ENCODE measurements at places on chromosomes 3 and 15.

DNA sequence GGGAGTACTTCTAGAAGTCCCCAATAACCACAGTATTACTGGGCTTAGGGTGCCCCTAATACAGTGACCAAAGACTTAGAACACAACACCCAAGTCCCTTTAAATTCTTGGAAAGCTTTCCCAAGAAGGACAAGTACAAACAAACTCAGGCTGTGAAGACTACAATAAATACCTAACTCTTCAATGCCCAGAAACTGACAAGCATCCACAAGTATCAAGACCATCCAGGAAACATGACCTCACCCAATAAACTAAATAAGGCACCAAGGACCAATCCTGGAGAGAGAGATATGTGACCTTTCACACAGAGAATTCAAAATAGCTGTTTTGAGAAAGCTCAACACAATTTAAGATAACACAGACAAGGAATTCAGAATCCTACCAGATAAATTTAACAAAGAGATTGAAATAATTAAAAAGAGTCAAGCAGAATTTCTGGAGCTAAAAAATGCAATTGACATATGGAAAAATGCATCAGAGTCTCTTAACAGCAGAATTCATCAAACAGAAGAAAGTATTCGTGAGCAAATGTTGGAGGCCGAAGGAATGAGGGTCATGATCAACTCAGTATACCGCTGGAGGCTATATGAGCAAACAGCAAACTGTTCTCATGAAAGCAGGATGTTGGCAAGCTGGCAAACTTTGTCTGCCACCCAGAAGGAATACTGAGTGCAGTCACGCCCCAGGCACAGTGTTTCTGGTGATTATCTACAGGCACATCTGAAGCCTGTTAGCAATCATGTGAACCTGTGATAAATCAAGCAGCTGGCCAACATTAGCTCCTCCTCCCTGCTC is 87.0 kb upstream of the NECTIN3 start:
- DNase-seq: no peak

GRCh38 chr3:119338754-119339153 is 44.6 kb downstream of the ARHGAP31 start:
- no peak for DNase-seq

DNA sequence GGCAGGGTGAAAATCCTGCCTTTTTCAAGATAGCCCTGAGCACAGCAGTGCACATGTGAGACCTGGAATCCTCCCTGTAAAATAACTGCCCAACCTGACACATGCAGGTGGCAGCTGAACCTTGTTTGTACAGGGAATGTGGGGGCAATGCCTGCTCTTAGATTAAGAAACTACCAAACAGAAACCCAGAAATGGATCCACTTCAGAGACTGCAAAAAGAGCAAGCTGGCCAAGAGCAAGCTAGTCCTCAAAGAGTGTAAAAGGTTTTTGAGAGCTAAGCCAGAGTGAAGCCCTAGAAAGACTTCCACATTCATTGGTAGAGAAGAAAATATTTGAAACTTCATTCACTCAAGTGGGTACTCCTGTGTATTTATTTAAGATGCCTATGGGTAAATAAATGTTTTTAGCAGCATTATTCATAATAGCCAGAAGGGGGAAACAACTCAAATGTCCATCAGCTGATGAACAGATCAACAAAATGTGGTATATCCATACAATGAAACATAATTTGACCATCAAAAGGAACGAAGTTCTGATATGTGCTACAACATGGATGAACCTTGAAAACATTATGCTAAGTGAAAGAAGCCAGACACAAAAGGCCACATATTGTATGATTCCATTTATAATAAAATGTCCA is 96.0 kb upstream of the TSC22D2 start:
- DNase-seq: no peak

- no peak for DNase-seq
Observed at GRCh38 chr15:57375827-57376695, at the start of gene CGNL1. Gene CGNL1, plus strand, starts transcription at chr15:57376505. Its CDS starts 61,495 bp downstream, at chr15:57438000.

- no peak for DNase-seq
Observed at GRCh38 chr15:39788108-39788507, 5.5 kb upstream of the FSIP1 start.

- DNase-seq: no peak
Observed at GRCh38 chr3:55467099-55467498, 20.0 kb downstream of the WNT5A start.

DNA sequence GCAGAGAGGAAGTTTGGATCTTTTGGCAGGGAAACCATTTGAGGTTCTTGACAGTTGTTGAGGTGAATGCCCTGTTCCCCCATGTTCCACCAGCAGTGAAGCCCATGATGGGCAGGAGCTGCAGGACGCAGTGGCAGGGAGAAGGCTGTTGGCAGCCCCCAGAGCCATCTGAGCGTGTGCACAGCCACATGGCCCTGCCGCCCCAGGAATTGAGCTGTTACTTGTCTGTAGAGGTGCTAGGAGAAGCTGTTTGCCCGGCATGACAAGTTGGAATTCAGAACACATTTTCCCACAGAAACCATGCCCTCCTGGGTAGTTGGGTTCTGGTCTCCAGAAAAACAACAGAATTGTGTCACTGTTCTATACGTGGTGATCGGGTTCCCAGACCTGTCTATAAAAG is 218.2 kb upstream of the NR2E3 start:
- no peak for DNase-seq

DNA sequence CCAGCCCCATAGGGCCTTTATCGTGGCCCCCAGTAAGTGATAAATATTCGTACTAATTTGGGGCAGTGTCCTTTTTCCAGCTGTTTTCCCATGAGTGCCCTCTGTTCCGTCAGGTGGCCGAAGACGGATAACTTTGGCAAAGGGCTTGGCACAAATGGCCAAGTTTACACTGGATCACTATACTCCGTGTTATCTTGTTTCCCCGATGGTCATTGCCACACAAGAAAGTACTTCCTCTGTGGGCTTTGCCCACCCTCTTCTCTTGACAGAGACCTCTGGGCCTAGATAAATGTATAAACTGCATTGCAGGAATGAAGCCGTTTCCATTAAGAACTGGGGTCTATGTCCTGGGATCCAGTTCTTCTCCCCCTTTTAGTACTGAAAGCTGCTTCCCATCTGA is 39.1 kb downstream of the SMAD3 start:
- no peak for DNase-seq

DNA sequence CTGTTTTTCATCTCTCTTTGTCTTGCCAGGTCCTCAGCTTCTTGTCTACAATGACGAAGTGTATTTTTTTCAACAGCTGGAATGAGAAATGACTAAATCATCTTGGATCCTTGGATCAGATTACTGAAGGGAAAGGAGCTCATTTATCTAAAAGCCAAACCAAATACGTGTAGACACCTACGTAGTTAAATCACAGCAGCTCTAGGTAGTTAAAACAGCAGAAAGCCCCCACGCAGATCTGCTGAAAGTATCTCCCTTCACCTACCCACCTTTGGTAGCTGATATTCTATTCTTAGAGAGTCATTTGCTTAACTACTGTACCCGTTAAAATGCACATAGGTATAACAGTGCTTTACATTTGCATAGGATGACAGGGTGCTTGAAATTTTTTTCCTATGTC is 105.5 kb upstream of the WNT5A start:
- no peak for DNase-seq

GRCh38 chr3:185606196-185606595 is 20.1 kb downstream of the SENP2 start:
- no peak for DNase-seq

DNA sequence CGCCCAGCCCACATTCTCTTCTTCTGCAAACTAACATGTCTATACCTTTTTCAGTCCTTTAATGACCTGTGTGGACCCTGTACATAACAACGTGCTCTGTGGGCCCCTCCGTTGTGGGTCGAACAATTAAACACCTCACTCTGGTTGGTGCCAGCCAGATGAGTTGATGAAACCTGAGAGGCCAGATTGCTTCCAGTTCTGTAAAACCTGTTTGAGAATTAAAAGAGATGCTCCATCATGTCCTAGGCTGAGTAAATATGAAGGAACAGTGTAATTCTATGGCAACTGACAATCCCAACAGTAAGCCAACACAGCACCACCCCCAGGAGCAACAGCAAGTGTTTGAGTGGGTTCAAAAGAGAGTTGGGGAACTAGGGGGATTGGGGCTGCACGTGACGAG is 5.7 kb upstream of the THBS1 start:
- DNase-seq: no peak

DNA sequence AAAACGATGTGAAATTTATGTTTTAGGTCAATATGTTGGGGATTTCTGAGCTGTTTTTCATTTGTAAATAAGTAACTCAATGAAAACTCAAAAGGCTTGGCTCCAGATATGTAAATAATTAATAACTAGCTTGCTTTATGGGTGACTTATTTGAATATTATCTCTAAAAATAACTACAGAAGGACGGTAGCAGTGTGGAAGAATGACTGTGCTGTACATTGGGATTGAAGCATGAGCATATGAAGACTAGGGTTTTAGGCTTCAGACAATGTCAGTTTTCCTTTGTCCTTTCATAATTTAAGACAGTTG is 343.9 kb downstream of the GRM7 start:
- no peak for DNase-seq

GRCh38 chr3:181917027-181917426 is 205.3 kb downstream of the SOX2 start:
- no peak for DNase-seq

DNA sequence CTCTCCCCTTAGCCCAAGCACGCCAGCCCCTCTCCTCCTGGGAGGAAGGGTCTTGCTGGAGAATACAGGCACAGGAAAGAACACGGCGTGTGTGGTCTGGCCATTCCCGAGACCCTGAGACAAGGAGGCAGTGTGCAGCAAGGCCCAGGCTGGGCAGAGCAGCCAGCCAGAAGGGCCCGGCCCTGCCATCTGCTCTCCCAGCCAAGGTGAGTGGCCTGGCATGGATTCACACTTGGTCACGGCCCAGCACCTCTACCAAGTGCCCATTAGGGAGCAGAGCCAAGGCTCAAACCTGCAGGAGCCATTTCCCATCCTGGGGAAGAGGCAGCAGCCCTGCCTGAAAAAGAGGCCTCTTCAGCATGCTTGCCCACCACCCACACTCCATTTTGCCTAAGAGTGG is 28.6 kb downstream of the MEGF11 start:
- DNase-seq: no peak

DNA sequence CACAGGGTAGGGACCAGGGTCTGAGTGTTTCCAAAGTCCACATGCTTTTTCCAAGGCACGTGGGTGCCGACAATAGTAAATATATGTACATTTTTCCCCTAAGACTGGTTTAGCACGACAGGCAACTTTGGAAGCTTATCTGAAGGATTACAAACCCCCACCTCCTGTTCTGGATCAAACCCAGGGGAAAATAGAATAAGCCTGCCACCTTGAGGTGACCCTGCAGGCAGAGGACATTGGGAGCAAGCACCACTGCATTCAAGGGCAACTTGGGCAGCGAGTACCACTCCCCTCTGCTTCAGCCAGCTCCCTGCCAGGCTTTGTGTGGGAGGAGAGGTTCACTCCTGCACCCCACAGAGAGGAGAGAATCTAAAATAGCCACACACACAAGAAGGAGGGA is 44.8 kb downstream of the KBTBD12 start:
- DNase-seq: no peak

DNA sequence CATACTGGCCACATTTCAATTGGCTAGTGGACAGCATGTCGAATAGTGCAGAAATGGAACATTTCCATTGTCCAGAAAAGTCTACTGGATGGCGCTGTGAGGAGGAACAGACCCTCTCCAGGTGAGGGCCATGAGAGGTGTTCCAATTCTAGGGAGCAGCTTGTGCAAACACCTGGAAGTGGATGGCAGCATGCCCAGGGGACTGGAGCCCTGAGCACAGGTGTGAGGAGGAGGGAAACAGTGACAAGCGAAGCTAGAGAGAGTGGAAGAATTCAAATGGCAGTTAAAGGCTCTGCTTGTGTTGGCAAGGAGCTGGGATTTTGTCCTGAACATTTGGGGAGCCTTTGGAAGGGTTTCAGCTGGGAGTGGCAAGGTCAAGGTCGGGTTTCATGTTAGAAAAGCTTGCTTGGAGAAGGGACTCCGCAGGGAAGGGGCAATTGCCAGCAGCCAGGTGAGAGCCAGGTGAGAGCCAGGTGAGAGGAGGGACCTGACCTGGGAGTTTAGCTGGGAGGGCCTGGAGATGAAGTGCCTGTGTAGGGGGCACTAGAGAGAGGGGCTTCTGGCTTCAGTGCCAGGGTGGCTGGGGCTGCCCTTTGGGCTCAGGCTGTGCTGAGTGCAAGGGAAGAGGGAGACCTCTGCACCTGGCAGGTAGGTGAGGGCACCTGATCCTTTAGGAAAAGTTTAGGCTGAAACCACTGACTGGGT is 93.8 kb downstream of the LINGO1 start:
- DNase-seq: no peak

DNA sequence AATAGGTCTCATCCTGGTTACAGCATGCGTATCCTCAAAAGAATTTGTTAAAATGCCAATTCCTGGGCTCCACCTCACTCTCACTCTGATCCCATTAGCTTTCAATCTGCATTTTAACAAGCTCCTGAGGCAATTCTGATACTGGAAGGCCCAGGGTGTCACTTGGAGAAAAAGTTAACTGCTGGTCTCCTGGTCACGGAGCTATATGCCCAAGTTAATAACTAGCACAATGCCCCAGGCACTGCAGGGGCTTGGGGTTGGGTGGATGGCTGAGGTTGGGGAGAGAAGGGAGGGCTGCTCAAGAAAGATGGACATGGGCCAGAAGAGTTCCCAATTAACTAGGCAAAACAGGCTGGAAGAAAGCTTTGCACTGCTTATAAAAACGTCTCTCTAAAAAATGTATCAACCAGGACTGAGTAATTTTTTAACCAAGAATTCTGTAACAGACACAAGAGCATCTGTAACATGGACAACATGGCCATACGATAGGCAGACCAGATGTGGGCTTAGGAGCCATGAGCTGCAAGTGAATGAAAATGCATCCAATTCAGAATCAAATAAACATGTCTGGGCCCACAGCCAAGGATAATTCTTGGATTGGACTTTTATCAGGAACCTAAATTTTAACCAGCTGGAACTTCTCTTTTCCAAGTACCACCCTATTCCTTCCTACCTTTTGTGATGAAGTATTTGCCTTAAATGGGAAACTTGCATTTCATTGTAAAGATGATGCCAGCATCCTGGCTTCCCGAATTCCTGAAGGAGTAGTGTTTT is 4.2 kb downstream of the IL17RD start:
- DNase-seq: no peak

GRCh38 chr3:12954180-12954579 is 112.8 kb upstream of the RPL32 start:
- DNase-seq: no peak

- DNase-seq: no peak
Observed at GRCh38 chr3:161559177-161559998, 62.8 kb downstream of the OTOL1 start.

GRCh38 chr3:140427786-140428185 is 250.1 kb upstream of the TRIM42 start:
- no peak for DNase-seq

DNA sequence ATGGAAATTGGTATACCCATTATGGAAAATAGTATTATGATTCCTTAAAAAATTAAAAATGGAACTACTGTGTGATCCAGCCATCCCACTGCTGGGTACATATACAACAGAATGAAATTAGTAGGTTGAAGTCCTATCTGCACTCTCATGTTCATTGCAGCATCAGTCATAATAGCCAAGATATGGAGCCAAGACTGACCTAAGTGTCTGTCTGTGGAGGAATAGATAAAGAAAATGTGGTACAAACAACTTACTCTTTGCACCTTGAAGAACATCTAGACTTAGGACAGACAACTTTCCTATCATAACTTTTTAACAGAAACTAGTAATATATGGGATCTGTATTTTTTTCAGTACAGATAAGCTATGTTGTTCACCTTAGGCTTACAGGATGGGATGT is 30.0 kb upstream of the PPARG start:
- DNase-seq: no peak

- no peak for DNase-seq
Observed at GRCh38 chr3:67090474-67090873, 92.4 kb downstream of the KBTBD8 start.

All from activated T-cell treated with anti-CD3 and anti-CD28 coated beads for 4 hours (primary cell).